Activated T-helper 2 cell treated with anti-CD3 and anti-CD28 coated beads, Interferon-gamma antibody, Interleukin-2, Interleukin-4, amounts not matched to agents 10 μg/mL and 5 μg/mL and 100 μg/mL, durations not matched to agents 14 hours and 24 hours and 36 hours (primary cell): ENCODE measurements at places on chromosomes 2 and 18.

DNA sequence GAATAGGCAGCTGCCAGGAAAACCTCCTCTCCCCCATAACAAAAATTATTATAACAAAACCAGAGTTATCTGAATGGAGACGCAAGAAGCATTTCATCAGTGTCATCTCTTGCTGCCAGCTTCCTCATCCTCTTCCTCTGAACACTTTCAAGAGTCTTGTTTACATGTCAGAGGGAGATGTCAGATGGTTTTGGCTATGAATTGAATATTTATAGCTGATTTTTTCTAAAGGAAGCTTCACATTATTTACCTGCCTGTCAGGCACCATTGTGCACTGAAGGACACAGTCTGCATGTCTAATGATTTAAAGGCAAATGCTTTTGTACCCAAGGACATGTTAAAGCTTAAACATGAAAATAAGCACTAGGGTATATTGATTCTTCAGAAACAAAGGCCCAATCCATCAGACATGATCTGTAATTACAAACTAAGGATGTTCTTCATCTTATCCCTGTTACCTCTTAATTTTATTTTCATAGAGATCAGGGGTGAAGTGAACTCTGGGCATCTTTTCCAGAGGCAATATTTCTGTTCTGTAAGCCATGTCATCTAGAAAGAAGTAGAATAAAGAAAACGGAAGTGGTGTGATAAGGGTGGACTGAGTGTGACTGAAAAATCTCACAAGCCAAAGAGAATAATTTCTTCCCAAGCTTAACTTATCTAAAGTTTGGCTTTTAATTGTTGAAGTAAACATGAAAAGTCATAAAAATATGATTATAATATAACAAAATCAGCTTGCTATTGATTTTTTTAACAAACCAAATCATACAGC lies 168.7 kb downstream of the ANKRD44 start:
- peak overlapping the region; percentile 57 for H3K27ac ChIP-seq
- no peaks in the 10 kb centered on the region for H3K27me3 ChIP-seq
- peaks cover 58% of the 10 kb centered on the region for H3K36me3 ChIP-seq
- H3K4me3 ChIP-seq = no peak overlapping the region
- H3K4me1 ChIP-seq = peaks cover 60% of the 10 kb centered on the region
- DNase-seq = no peak

DNA sequence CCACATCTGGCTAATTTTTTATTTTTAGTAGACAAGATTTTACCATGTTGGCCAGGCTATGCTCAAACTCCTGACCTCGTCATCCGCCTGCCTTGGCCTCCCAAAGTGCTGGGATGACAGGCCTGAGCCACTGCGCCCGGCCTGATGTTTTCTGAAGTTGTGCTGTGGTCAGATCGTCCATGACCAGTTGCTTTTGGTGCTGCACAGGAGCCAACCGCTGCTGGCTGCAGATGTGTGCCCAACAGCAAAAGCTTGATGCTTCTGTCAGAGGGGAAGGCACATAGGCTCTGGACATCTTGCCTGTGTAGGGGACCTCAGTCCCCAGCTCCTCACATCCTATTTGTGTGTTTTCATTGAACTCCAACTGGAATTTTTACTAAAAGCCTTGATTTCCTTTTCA lies 218.3 kb downstream of the AGAP1 start:
- no peak overlapping the region for H3K4me3 ChIP-seq
- H3K36me3 ChIP-seq = no peaks in the 10 kb centered on the region
- H3K4me1 ChIP-seq = no peaks in the 10 kb centered on the region
- H3K27me3 ChIP-seq = no peaks in the 10 kb centered on the region
- DNase-seq = no peak
- no peak overlapping the region for H3K27ac ChIP-seq

- no peak for DNase-seq
- H3K27ac ChIP-seq = no peak overlapping the region
- no peak overlapping the region for H3K4me3 ChIP-seq
- H3K4me1 ChIP-seq = no peaks in the 10 kb centered on the region
- H3K36me3 ChIP-seq = no peaks in the 10 kb centered on the region
These were observed 192.5 kb downstream of the EN1 start for GRCh38 chr2:118654945-118655344.

DNA sequence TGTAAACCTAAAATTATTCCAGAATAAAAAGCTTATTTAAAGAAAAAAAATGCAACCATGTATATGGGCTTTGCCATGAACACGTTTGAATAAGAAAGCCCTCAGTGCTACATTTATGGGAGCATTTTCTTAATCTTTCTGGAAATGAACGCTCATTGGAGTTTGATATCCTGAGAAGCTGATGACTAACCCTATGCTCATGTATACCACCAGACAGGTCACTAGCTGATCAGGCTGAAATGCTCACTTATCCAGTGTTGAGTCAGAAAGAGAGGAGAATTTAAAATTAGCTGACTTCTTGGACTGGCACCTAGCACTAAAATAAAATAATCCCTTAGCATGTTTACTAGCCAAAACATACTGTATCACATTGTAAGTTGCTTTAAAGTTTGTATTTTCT lies 254.9 kb upstream of the SIX3 start:
- no peak overlapping the region for H3K27ac ChIP-seq
- no peaks in the 10 kb centered on the region for H3K36me3 ChIP-seq
- no peak overlapping the region for H3K4me3 ChIP-seq
- H3K4me1 ChIP-seq = peaks cover 2% of the 10 kb centered on the region
- no peak for DNase-seq
- no peaks in the 10 kb centered on the region for H3K27me3 ChIP-seq

DNA sequence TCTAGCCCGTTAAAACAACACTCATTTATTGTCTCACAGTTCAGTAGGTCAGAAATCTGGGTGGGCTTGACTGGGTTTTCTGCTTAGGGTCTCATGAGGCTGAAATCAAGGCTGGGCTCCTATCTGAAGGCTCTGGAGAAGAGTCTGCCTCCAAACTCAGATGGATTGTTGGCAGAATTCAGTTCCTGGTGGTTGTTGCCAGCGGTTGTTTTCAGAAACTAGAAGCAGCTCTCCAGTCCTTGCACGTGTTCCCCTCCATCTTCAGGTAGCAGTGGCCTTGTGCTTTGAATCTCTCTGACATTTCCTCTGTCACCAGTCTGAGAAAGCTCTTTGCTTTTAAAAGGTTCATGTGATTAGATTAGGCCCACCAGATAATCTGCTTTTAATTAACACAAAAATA lies 20.1 kb upstream of the FN1 start:
- no peak overlapping the region for H3K27ac ChIP-seq
- H3K36me3 ChIP-seq = no peaks in the 10 kb centered on the region
- no peak for DNase-seq
- no peak overlapping the region for H3K4me3 ChIP-seq
- H3K27me3 ChIP-seq = peaks cover 15% of the 10 kb centered on the region

GRCh38 chr2:58030771-58031170 lies 15.8 kb upstream of the VRK2 start:
- H3K36me3 ChIP-seq = no peaks in the 10 kb centered on the region
- no peak overlapping the region for H3K27ac ChIP-seq
- no peak overlapping the region for H3K4me3 ChIP-seq

DNA sequence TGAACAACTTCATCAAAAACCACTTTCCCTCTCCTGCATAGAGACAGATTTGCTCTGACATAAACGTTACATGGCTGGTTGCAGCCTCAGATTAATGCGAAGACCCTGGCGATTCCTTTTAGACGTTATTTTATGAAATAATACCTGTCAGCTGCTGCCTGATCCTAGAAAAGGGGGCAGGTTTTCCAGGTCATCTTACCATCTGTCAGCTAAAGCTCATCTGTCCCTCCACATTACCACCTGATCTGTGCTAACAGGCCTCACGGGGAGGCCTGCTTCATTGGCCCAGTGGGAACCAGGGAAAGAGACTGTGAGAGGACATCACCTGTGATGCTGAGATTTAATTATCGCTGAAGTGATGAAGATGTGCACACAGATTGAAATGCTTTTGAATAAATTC lies 261.0 kb downstream of the ARHGAP15 start:
- H3K27me3 ChIP-seq = no peaks in the 10 kb centered on the region
- peaks cover 1% of the 10 kb centered on the region for H3K4me1 ChIP-seq
- H3K36me3 ChIP-seq = peaks cover 17% of the 10 kb centered on the region
- H3K4me3 ChIP-seq = no peak overlapping the region

DNA sequence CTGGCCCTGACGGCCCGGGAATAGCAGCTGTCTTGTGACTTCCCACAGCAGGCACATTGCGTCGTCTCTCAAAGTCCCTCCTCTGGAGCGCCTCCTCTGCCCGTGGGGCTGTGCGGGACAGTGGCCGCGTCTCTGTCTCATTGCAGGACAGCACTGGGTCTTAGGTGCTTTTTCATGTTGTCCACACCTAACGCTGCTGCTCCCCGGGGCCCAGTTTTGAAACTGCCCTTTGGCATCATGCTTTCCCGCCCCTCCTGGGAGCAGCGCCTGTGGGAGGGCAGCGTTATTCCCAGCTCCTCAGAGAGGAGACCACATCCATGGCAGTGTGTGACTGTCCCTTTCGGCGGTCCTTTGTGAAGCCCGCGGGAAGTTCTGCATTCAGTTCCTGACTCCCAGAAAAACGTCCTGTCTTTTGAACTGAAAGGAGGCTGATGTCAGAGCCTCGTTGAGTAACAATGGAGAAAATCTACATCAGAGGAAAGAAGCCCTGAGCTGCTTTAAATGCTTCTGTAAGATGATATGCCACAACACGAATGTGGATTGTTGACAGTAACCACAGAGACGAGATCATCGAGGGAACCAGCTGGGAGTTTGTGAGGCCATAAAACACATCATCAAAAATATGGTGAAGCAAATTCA lies 226.0 kb downstream of the FAM210A start:
- peaks cover 16% of the 10 kb centered on the region for H3K4me1 ChIP-seq
- no peak overlapping the region for H3K4me3 ChIP-seq
- DNase-seq = no peak
- H3K36me3 ChIP-seq = peaks cover 40% of the 10 kb centered on the region

DNA sequence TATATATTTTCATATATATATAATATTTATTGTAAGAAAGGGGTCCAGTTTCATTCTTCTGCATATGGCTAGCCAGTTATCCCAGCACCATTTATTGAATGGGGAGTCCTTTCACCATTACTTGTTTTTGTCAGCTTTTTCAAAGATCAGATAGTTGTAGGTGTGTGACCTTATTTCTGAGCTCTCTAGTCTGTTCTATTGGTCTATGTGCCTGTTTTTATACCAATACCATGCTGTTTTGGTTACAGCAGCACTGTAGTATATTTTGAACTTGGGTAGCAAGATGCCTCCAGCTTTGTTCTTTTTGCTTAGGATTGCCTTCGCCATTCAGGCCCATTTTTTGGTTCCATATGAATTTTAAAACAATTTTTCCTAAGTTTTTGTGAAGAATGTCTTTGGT lies 320.1 kb downstream of the CDH2 start:
- no peaks in the 10 kb centered on the region for H3K36me3 ChIP-seq
- no peak overlapping the region for H3K27ac ChIP-seq
- H3K4me1 ChIP-seq = no peaks in the 10 kb centered on the region
- no peaks in the 10 kb centered on the region for H3K27me3 ChIP-seq
- no peak overlapping the region for H3K4me3 ChIP-seq

- no peak overlapping the region for H3K27ac ChIP-seq
- H3K4me3 ChIP-seq = no peak overlapping the region
- no peaks in the 10 kb centered on the region for H3K4me1 ChIP-seq
- no peaks in the 10 kb centered on the region for H3K27me3 ChIP-seq
- no peak for DNase-seq
These were observed 1059.3 kb upstream of the GYPC start for GRCh38 chr2:125596612-125597011.

DNA sequence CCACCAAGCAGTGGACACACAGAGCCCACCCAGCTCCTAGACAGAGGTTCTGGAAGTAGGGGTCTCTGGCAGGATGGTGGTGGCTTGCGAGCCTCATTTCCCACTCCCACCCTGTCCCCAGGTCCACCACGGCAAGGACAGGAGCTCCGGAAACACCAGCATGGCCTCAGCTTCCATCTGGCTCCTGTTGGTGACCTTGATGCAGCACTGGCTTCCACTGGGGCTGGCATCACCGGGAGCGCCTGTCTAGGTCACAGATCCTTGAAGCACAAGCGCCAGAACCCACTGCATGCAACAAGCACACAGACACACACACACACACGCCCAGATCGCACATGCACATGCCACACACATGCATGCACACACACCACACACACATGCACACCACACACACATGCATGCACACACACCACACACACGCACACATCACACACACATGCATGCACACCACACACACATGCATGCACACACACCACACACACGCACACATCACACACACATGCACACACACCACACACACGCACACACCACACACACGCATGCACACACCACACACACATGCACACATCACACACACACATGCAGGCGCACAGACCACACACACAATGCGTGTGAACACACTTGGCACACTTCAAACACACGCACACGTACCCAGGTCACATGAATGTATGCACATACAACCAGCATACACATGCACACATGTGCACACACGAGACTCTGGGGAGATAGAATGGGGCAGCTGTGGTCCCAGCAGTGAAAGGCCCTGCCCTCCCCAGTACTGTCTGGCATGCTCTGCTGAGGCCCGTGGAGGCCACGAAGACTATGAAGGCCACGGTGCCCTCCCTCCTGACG lies 63.7 kb downstream of the TWIST2 start:
- no peaks in the 10 kb centered on the region for H3K36me3 ChIP-seq
- H3K4me3 ChIP-seq = no peak overlapping the region
- no peaks in the 10 kb centered on the region for H3K4me1 ChIP-seq
- H3K27ac ChIP-seq = no peak overlapping the region
- no peaks in the 10 kb centered on the region for H3K27me3 ChIP-seq
- DNase-seq = no peak

- H3K27me3 ChIP-seq = peaks cover 10% of the 10 kb centered on the region
- no peak for DNase-seq
- no peaks in the 10 kb centered on the region for H3K36me3 ChIP-seq
- H3K4me1 ChIP-seq = peaks cover 2% of the 10 kb centered on the region
These were observed 182.0 kb upstream of the SP5 start for GRCh38 chr2:170533156-170533555.

DNA sequence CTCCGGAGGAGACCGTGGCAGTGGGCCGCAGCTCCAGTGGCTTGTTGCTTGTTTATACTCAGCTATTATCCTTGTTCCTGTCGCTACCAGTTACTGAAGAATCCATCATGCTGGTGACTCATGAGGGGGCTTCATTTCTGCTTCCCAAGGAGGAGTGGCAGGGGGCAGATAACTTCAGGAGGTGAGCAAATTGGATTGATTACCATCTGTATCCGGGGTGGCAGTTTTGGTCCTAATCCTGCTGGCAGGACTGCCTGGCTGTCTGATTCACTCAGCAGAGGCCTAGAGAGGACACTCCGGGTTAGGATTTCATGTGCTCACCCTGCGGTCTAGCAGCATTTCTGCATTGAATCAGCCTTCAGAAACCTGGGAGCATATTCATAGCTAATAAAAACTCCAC lies 230.0 kb downstream of the ACTR3 start:
- H3K27me3 ChIP-seq = peaks cover 1% of the 10 kb centered on the region
- H3K4me3 ChIP-seq = no peak overlapping the region
- no peak overlapping the region for H3K27ac ChIP-seq
- H3K36me3 ChIP-seq = no peaks in the 10 kb centered on the region
- DNase-seq = no peak
